ENCODE measurements at places on chromosomes 12 and 14.

DNA sequence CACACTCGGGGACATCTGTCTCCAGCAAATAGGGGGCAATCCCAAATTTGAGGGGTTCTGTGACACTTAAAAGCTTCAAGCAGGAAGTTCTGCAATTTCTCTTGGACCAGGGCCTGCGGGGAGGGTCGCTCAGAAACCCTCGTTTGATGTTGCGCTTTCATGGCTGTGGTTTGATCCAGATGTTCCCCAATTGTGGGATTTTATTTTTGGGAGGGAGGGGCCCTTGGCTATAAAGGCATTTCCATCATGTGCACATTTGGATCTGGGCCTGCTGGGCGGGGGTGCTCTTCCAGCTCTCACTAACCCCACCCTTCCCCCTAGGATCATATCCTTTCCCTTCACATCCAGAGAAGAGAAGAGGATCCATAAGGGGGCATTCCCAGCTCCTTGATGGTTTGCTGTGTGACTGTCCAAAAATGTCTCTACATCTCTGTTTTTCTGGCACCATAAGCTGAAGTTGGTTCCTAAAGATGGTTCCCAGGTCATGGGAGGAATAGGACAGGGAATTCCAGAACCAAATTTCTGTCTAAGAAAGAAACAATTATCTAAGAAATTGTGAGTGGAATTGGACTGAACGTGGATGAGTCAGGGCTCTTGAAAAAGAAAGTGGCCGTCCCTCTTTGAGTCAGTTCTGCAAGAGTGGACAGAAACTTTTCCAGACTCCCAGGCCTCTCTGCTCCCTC is 47.2 kb downstream of the SMUG1 start:
- DNase-seq, result no peak

- no peak for DNase-seq
Observed at GRCh38 chr14:35818346-35819115, 7.6 kb upstream of the BRMS1L start.

DNA sequence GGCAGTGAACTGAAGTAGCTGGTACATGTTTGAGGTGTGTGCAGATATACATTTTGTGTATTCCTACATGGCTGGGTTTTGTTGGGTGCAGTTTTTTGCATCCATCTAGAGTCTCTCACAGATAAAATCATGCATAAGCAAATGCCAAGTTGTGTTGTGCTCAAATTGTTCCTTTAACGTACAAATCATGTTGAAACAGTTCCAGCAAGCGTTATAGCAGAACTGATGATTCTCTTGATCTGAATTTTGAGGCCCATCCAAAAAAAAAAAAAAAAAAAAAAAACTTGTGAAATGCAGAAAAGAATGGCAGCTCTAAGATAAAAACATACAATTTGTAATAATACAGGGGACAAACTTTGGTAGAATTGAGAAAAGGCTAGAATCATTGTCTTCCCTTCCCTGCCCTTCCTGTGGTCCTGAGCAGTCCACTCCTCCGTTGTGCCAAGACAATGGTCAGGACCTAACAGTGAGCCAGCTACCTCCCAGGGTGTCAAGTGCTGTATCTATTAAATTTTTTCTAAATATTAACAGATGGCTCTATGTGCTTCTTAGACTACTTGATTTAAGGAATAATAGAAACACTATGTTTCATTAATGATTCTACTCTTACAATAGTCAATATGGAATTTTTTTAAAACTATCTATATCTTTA is 122.1 kb downstream of the PLEKHA5 start:
- DNase-seq, result no peak

- no peak for DNase-seq
Observed at GRCh38 chr12:25734529-25735180, 181.6 kb upstream of the LMNTD1 start.

GRCh38 chr12:25712169-25712568 is 159.1 kb upstream of the LMNTD1 start:
- no peak for DNase-seq

GRCh38 chr12:89058402-89058801 is 293.9 kb downstream of the DUSP6 start:
- DNase-seq, result no peak

DNA sequence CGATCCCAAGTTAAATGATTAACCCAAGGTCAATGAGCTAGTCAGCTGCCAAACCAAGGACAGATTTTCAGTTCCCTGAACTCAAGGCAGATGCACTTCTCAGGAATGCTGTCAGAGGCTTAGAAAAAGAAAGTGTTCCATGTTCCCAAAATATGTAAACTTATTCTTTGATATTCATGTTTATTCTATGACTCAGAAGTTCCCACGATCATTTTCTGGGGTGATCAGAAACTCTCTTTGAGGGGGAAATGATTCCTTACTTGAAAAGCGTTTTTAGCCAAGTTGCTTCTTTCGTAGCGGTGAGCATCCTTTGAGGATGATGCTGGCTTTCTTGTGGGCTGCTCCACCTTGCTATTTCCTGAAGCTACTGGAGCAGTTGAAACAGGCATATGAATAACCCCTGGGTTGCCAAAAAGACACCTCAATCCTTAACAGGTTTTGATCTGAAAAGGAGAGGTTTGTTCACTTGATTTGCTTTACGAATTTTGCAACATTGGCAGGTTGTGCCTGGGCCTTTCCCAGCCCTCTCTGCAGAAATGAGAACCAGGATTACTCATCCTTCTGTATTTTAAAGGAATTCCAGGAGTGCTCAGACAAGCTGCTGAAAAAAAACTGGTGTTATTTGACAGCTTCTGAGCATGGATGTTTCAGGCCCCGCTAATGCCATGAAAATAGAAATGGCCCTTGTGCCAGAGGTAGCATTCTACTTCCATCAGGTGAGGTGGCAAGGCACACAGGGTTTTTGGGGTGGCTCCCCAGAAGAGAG is 121.4 kb upstream of the HIF1A start:
- no peak for DNase-seq

DNA sequence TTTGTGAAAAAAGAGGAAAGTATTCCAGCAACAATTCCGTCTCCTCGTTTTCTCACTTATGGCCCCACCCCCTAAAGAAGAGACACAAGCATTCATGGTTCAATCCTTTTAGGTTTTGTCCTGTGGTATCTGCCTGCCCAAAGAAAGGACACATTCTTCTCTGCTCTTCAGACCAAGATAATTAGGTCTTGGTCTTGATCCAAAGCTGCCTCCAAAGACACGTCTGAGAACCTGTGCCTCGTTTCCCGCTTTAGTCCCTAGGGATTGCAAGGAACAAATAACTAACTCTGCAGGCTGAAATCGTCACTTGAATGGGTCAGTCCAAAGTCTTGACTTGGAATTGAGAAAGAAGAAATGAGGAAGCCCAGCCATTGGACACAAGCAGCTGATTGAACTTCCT is 202.7 kb upstream of the FAR2 start:
- DNase-seq, result no peak

DNA sequence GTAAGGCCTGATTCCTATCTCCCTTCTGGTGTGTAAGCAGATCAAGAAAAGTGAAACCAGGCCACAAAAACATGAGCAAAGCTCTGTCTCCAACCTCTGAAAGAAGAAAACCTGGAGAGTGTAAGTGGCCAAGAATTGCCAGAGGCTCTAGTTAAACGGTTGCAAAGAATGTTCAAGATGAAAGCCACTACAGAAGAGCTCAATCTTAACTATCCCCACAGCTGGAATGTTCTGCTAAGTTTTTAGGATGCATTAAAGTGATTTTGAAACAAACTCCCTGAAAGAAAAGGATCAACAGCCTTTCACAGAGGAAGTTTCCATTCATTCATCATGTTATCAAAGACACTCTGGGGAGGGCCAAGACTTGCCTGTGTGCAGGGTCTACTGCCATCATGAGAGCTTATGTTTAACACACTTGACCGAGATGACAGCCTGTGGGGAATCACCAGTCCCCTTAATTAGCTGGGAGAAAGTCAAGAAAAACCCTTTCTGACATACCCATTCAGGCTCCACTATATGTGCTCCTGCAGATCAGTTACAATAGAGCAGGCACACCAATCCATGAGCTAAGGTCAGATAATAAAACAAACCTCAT is 128.0 kb upstream of the OVCH1 start:
- DNase-seq, result no peak

GRCh38 chr12:94186278-94187241 is 38.2 kb downstream of the PLXNC1 start:
- DNase-seq, result no peak

DNA sequence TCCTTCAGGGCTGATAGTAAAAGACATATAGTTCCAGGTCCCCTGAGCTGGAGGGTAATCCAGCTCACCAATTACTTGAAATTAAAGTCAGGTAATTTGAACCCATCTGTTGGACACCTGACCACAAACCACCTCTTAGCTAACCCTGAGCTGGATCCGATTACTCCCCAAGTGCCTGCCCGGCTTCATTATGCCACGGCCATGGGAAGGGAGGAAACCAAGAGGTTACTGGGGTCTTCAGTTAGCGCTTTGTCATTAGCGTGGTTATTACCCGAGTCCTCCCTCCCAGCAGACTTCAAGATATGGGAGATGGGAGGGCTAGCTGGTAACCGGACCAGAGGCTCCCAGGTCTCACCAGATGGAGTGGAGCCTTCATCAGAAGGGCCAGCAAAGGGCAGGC is 1071.4 kb downstream of the BCL11B start:
- DNase-seq, result no peak

GRCh38 chr12:128829861-128830504 is 6.2 kb upstream of the SLC15A4 start:
- DNase-seq, result no peak

- no peak for DNase-seq
Observed at GRCh38 chr14:100223332-100224201, 15.4 kb upstream of the YY1 start.

DNA sequence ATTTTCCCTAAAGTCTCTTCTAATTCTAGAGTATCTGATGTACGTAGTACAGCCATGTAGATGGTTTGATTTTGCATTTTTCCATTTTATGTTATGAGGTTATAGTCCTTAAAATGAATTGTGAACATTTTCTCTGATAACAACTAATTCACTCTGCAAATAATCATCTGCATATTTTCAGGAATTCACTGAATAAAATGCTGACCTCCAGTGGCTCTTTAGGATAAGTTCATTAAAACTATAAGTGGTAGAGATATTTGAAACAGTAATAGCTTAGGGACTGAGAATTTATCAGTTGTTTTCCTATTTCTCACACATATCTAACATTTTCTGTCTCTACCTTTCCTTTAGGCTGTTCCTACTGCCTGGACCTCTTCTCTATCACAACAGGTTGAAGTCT is 4.4 kb downstream of the MSRB3 start:
- DNase-seq, result no peak

DNA sequence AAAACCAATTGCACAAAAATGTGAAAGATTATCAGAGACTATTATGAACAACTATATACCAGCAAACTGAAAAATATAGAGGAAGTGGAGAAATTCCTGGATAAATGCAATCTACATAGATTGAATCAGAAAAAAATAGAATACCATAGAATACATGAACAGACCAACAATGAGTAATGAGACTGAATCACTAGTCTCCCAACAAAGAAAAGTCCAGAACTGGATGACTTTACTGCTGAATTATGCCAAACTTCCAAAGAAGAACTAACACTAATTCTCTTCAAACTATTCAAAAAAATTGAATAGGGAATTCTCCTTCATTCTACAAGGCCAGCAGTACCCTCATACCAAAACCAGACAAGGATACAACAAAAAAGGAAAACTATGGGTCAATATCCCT is 60.6 kb downstream of the GUCY2C start:
- DNase-seq, result no peak

- no peak for DNase-seq
Observed at GRCh38 chr14:31687726-31688125, 126.5 kb downstream of the NUBPL start.

- no peak for DNase-seq
Observed at GRCh38 chr12:90036637-90037036, 328.0 kb upstream of the ATP2B1 start.

DNA sequence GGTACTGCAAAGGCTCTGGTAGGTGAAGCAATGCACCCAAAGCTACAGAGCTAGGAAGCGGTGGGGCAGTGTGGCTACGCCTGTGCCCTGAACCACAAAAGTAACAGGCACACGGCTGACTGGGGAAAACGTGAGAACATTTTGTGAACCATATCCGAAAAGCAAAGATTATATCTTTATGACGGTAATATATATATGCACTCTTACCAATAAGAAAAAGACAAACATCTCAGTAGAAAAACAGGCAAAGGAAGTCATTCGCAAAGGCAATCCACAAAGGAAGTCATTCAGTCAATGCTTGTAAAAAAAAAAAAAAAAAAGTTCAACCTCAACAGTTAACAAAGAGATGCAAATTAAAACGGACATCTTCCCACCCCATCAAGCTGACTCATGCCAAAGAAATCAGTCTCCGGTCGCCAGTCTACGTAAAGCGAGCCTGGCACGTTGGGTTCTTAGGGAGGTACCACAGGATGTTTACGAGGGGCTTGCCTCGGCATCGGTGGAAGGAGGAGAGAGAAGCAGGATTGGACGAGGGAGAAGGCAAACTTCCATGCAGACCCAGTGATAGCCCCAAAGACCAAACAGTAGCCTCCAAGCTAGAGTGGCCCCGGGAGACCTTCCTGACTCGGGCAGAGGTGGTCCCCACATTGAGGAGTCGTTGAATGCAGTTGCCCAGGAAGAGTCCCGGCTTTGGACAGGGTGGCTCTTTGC is 39.4 kb upstream of the PPP2R5C start:
- peak; percentile 39 for DNase-seq

DNA sequence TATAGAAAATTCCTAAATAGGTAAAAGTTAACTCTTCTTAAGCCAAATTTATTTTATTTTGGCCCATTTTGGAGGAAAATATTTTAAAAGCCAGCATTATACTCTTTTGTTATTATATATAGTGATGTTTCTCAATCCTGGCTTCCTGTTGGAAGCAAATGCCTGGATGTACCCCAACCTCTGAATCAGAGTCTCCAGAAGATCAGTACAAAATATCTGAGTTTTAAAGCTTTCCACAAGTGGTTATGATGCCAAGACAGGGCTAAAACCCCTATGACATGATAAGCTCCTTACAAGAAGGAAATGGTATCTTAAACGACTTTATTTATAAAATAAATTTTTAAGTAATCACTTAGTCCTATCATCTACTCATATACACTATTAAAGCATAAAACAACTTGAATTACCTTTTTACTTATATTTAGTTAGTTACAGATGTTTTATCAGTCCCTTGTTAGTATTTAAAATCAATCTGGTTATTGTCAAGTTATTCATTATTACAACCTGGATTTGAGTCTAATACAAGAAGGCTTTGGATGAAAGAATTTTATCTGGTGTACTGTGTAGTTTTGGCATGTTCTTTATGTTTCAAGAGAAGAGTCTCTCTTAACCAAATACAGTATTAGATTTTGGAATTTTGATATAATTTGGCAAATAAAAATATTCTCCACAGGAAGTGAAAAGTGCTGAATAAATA is 238.1 kb downstream of the SLC2A13 start:
- no peak for DNase-seq

Measured in stimulated activated CD4-positive, alpha-beta T cell treated with anti-CD3 and anti-CD28 coated beads, Interleukin-12 subunit alpha, Interleukin-12 subunit beta, amount 100 ng/mL, for 24 hours (primary cell).